ENCODE measurements at places on chromosomes 2 and 18.
A peak's percentile ranks its signal among the peaks of the same experiment; 100 is the strongest.

GRCh38 chr18:63590373-63590772 is 3.2 kb downstream of the SERPINB13 start:
- DNase-seq: no peak

DNA sequence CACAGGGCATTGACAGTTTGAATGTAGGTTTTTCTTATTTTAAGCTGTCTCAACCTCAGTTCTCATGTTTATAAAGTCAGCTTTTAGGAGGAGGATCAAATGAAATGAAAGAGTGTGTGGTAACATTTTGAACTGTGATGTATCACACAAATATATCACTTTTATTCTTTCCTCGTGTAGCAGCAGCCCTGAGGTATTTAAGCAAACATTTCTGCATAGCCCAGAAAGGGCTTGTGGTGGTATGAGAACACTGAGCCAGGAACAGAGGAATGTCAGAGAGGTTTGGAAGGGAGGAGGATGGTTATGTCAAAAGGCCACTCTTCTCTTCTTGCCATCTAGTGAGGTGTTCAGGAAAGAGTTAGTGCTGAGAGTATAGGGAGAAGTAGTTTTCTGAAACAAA is 150.2 kb downstream of the PARD3B start:
- DNase-seq: no peak

- no peak for DNase-seq
Measured at GRCh38 chr18:75066021-75066880, 142.7 kb downstream of the PTGR3 start.

DNA sequence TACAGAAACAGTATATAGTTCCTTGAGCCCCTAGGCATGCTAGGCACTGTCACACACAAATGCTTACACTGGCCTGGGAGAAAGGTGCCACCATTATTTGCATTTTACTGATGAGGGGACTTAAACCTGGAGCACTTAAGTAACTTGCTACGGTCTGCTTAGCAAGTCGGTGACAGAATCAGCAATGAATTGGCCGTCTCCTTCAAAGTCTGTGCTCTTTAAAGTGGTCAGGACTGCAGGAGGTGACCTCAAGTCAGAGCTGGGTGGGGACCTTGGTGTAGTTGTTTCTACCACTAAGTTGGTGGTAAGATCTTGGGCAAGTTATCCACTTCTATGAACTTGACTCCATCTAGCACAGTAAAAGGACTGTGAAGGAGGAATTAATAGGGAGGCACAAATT is 34.8 kb downstream of the PTPRM start:
- no peak for DNase-seq

DNA sequence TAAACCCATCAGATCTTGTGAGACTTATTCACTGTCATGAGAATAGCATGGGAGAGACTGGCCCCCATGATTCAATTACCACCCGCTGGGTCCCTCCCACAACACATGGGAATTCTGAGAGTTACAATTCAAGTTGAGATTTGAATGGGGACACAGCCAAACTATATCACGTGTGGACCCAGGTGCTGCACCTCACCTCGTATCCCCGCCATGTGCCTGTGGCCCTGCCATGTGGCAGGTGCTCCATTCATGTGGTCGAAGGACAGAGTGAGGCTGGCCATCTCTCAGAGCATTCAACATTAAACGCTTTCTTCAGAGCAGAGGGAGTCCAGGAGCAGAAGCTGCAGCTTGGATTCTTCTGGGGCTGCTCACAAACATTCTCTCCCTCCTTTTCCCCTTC is 32.3 kb downstream of the MROH2A start:
- DNase-seq: no peak

DNA sequence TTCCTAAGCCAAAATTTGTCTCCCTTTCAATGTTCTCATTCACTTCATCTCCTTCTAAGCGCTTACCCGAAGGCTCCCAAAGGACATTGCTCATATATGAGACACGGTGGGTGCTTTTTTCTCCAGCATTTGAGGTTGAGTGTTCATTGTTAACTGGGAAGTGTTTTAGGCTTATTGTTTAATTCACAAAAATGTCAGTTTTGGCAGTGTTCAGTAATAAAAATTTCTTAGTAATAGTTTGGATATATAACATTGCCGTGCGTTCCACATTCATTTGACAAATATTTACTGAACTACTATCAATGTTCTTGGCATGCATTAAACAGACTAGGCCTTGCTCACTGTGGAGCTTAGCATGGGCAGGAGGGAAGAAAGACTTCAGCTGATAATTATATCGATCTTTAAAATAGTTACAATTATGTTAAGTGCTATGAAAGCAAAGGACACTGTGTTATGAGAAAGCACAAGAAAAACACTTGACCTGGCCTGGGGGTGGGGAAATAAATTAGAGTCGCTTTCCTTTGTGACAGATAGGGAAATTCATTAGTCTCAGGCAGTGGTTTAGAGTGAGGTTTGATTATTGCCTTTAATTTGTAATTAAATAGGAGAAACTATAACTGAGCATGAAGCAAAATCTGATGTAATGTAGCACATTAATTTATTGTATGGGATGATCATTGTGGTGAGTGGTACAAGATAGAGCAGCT is 82.2 kb upstream of the DOCK10 start:
- peak; percentile 46 for DNase-seq

- DNase-seq: no peak
Measured at GRCh38 chr18:75752740-75753263, 325.3 kb upstream of the SMIM21 start.

DNA sequence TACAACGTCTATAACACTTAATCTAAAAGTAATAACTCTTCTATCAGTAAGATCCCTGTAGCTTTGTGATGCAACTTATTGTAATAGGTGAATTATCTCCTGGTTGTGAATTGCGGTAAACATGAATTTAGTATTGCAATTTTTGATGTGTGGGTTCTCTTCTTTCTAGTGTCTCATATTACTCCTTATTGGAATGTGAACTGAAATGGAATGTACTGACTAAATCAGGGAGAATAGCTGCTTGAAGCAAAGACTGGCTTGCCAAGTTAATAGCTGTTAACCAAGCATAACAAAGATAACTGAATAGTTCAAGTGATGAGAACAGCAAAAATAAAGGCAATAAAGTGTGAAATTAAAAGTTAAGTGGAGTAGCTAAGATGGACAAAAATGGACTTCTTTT is 60.5 kb upstream of the TFPI start:
- DNase-seq: no peak

GRCh38 chr18:22074282-22075070 is 94.9 kb upstream of the GATA6 start:
- DNase-seq: no peak

- DNase-seq: no peak
Measured at GRCh38 chr18:63259567-63260379, 59.8 kb downstream of the BCL2 start.

DNA sequence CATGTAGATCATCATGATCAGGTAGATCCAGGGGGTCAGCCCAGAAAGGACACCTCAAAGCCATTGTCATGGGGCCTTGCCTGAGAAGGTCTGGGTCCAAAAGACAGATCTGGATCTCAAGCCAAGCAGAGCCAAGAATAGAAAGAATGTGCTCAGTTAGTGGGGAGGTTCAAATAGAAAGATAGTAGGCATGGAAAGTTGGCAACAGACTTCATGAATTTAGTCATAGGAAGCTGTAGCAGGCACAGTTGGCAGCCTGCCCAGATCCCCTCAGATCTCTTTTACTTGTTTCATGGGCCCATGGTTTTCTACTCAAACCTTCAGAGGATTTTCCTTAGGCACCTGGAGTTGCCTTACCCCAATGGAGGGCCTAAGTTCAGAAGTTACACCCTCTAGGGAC is 767.0 kb downstream of the SLC4A3 start:
- DNase-seq: peak; percentile 69

GRCh38 chr2:180657054-180657453 is 323.4 kb upstream of the UBE2E3 start:
- no peak for DNase-seq

DNA sequence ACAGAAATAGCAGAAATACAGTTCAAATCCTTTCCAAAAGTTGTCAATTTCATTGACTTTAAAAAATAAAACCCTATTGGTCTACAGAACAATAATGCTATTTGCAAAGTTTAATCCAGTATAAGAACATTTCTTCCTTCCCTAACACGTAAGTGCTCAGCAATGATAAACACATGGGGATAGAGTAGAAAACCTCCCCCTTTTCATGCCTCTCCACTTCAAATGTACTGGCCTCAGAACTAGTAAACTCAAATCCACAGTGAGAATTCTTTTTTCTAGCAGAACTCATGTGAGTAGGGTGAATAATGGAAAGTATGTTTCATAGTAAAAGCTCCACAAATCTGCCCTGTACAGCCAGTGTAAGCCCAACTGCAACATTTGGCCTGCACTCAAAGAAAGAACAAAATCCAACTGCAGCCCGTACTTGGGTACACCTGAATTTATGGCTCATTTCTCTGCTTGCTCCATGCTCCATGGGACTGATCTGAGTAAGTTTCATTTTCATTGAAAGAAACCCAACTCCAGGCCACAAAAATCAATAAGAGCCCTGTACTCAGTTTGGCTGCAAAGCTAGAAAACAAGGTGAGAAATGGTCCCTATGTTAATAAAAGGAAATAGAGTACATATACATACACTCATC is 115.0 kb upstream of the RMDN2 start:
- no peak for DNase-seq

GRCh38 chr2:162934191-162934590 is 95.6 kb upstream of the KCNH7 start:
- DNase-seq: no peak

GRCh38 chr2:1448009-1448408 is 34.7 kb downstream of the TPO start:
- no peak for DNase-seq

GRCh38 chr2:25521126-25521525 is 152.3 kb downstream of the DTNB start:
- no peak for DNase-seq

GRCh38 chr2:36337354-36337753 is 18.2 kb upstream of the CRIM1 start:
- DNase-seq: no peak

DNA sequence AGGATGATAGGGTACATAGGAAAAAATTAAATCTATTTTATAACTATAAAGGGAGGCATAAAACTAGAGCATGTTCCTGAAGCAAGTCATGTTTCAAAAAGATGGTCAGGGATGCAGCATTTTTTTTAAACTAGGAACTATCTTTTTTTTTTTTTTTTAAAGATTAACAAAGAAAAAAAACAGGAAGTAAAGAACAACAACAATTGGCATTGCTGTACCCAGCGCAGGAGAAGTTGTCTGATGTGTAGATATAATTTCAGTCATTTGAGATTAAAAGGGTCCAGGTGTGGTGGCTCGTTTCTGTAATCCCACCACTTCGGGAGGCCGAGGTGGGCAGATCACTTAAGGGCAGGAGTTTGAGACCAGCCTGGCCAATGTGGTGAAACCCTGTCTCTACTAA is 41.5 kb downstream of the PMAIP1 start:
- no peak for DNase-seq

DNA sequence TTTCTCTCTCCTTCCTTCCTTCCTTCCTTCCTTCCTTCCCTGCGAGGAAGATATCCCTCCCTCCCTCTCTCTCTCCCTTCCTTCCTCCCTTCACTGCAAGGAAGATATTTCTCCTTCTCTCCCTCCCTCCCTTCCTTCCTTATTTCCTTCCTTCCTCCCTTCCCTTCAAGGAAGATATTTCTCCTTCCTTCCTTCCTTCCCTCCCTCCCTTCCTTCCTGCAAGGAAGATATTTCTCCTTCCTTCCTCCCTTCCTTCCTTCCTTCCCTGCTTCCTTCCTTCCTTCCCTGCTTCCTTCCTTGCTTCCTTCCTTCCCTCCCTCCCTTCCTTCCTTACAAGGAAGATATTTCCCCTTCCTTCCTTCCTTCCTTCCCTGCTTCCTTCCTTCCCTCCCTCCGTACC is 229.5 kb downstream of the ZBTB7C start:
- no peak for DNase-seq

GRCh38 chr2:196925768-196926561 is 542 bp downstream of the PGAP1 start:
- DNase-seq: peak; percentile 45

DNA sequence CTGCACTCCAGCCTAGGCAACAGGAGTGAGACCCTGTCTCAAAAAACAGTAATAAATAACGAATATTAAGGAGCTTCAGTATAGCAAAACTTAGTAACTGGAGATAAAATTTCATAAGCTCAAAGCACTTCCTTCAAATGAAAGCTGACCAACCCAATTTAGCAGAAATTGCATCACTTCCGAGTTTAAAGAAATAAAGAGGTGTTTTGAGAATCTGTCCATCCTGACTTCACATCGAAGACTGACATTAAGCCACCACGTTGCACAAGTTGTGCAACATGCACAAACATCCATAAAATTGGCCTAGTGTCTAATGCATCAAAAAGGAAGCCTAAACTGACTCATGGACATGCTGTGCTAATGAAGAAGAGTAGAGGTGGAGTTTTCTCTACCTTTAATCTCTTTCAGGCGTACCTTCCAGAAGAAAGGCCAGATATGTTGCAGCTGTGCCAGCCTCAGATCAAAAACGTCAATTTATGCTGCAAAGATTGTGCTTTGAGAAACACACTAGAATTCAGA is 7.7 kb upstream of the DSG3 start:
- no peak for DNase-seq

GRCh38 chr2:151841047-151841424 is 12.8 kb upstream of the ARL5A start:
- DNase-seq: no peak

GRCh38 chr18:5534845-5535244 is 9.0 kb downstream of the EPB41L3 start:
- DNase-seq: no peak

DNA sequence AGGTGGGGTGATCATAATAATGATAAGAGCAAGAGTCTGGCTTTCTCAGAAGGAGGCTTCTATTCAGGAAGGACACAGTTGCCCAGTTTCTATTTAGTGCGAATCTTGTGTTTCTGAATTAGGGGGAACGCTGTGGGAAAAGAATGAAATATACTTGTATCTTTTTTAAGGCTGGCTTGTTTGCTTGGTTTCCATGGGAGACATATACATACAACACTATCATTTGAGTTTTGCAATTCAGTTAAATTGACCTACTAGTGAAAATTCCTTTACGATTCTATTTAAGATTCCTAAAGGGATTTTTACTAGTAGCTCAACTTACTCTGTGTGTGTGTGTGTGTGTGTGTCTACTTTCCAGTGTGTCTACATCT is 24.7 kb upstream of the ANKRD62 start:
- DNase-seq: no peak

- no peak for DNase-seq
Measured at GRCh38 chr2:182064019-182064778, 78.5 kb downstream of the PPP1R1C start.

DNA sequence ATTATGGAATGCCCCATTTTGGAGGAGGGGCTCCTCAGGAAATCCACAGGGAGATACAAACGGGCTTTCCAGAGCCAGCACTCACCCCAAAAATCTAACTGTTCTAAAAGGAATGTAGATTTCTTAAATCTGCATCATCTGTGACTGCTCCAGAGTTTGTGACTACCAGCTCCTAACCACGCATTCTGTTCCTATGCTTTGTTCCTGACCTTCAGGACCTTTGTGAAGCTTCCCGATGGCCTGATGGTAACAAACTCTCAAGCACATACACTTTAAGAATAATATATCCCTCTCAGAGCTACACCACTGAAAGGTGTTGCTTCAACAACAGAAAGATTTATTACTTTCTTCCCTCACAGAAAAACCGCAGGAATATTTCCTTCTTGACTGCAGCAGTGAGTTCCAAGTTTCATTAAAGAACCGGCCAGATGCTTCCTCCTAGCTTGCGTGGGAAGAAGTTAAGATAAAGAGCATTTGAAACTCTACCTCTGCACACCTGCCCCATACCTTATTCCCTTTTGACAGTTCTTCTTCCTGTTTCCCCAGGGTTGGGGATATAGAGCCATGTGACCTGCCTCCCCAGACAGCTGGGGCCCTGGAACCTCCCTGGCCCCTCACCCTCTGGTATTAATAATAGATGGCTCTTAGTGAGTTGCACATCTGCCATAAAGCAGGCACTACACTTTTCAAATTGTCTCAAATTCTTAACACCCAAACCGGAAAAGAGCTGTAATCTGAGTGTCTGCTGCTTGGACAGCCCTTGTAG is 40.2 kb upstream of the EML4 start:
- DNase-seq: no peak
